NCI-H460 (cell line): ENCODE measurements at places on chromosomes 4 and X. TPM values are rescaled to one million over a fixed set of nuclear protein-coding genes. Genes with fewer than 3 reads are reported as not detected.

- DNase-seq: no peak
Measured at GRCh38 chrX:125622899-125623298, 303.2 kb downstream of the TEX13C start.

DNA sequence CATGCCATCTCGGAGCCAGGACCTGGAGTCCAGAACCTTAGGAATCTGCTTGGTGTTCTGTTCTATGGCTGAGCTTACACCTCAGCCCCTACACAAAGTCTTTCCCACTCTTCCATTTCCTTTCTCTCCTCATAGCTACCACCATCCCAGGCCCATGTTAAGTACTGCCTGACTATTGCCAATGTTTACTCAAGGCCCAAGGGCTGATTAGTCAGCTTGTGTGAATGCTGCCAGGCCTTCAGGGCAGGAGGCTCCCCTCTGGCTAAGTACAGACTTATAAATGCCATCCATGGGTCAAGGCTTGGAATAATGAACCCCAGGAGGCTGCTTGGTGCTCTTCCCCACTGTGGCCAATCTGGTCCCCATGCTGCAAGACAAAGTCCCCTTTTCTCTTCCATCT, 411.6 kb upstream of the MAGEB18 start:
- peak; percentile 4 for DNase-seq

GRCh38 chr4:15868111-15868510, 70.4 kb downstream of the FGFBP1 start:
- DNase-seq: no peak

TEX11 gene
- total RNA-seq: 0.12 and 0.42 TPM in 2 replicates

LDB2 gene
- not detected in 2 replicates for total RNA-seq
